ENCODE measurements at places on chromosomes 12 and 14. TPM values are rescaled to one million over a fixed set of nuclear protein-coding genes. Genes with fewer than 3 reads are reported as not detected.

Gene RNASE3
- total RNA-seq = not detected

Gene CCDC63
- total RNA-seq = not detected

Gene PRKD1
- total RNA-seq = 3.1 TPM

Gene ELK3
- total RNA-seq = 7.6 TPM

Gene MYRFL
- total RNA-seq = not detected

Gene ZNF385A
- total RNA-seq = 3.5 TPM

Gene KRT5
- not detected for total RNA-seq

GRCh38 chr14:75220156-75220555, 43.7 kb upstream of the TMED10 start:
- DNase-seq = no peak

DNA sequence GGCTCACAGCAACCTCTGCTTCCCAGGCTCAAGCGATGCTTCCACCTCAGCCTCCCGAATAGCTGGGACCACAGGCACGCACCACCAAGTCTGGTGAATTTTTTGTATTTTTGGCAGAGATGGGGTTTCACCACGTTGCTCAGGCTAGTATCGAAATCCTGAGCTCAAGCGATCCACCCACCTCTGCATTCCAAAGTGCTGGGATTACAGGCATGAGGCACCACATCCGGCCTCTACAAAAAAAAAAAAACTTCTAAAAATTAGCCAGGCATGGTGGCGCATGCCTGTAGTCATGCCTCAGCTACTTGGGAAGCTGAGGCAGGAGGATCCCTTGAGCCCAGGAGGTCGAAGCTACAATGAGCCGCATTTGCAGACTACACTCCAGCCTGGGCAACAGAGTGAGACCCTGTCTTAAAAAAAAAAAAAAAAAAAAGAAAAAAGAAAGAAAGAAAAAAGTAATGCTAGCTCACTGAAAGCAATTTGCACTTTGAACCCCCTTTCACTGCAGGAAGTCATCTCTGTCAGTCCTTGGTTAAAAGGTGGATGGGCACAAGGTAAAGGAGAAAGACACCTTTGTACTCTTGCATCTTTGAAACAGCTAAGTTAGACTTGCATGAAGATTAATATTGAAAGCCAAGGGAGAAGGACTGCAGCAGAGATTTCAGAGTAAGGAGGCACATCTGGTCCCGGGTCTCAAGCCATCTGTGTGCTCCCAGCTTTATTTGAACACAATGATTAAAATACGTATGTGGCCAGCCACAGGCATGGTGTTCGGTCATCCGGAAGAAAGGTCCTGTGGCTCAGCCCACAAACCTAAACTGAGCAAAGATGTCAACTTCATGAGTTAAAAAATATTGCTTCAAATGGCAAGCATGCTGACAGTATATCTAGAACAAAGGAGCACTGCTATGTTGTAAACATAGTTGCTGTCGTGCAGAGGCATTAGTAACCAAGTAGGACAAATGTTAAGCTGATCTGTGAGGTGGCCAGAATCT, 103.8 kb upstream of the HMGA2 start:
- DNase-seq = no peak

DNA sequence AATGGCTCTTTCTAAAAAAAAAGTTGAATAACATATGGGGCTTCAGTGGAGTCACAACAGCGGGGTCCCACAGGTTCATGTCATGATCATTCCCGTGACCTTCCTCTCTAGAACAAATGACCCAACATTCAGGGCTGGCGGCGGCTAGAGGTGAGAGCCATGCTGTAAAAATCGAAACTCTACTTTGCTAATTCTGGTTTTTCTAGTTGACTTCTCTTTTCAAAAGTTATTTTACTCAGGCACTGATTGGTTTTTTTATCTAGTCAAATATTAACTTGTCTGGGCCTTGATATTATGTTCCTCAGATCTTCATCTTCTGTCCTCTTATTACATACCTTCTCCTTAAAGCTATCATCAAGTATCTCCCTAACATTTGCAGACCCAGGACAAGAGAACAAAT, 402.9 kb upstream of the SOX5 start:
- DNase-seq = no peak

- DNase-seq = no peak
These were observed 22.0 kb upstream of the TSPAN9 start for GRCh38 chr12:3055026-3055703.

GRCh38 chr12:20144341-20144740, 224.0 kb upstream of the PDE3A start:
- DNase-seq = no peak

DNA sequence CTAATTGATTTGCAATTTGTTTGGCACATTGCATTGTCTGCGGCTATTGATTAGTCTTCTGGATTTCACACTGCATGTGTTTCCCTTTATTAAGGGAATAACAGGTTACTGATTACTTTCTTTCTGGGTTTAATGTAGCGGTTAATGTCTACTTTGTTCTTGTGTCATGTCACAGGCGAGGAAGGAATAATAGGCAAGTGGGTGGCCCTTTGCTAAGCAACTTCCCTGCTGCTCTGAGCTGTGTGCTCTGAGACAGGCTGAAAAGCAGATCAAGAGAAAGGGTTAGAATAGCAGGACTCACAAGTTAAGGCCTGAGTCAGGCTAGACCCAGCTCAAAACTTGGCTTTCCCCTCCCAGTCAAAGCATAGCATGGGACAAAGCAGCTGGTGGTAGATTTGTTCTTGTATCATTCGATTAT, 77.2 kb downstream of the NKX2-1 start:
- DNase-seq = no peak

DNA sequence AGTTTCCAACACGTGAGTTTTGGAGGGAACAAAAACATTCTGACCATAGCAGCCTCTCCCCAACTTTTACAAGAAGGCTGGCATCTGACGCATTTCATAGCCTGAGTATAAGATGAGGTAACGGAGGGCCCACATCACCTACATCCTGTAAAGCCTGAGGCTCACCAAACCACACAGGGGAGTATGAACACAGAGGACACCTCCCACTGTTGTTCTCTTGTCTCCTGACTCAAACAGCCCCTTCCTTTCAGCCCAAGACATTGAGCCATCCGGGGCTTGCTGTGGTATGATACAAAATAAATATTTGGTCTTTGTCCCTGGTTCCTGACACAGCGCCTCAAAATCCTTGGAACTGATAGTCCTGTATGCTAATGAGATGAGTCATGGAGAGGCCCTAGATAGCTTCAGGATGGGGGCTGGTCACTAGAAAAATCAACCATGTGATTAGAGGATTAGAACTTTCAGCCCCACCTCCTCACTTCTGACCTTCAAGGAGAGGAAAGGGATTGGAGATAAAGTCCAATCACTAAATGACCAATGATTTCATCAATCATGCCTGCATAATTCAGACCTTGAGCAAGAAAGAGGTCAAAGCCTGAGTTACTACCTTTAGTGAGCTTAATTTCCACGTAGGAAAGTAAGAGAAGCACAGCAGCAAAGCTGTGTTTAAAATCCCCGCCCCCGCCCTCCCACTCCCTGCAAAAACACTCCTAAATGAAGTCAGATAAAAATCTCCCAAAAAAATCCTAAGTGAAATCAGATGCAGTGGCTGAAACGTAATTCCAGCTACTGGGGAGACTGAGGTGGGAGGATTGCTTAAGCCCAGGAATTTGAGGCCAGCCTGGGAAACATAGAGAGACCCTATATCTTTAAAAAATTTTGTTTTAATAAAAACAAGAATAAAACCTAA, 236.4 kb downstream of the PCNX1 start:
- no peak for DNase-seq

DNA sequence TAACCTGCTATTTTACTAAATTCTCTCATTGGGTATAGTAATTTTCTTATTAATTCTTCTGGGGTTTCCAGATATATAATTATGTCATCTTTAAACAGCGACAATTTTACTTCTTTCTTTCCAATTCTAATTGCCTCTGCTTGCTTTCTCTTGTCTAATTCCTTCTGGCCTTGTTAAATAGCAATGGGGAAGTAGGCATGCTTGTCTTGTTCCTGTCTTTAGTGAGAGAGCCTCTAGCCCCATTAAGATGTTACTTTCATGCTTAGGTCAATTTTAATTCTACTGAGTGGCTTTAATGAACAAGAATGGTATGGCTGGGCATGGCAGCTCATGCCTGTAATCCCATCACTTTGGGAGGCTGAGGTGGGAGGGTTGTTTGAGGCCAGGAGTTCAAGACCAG, 31.7 kb downstream of the LRTM2 start:
- DNase-seq = no peak

- no peak for DNase-seq
These were observed 985.7 kb upstream of the FBXO33 start for GRCh38 chr14:40417777-40418401.

DNA sequence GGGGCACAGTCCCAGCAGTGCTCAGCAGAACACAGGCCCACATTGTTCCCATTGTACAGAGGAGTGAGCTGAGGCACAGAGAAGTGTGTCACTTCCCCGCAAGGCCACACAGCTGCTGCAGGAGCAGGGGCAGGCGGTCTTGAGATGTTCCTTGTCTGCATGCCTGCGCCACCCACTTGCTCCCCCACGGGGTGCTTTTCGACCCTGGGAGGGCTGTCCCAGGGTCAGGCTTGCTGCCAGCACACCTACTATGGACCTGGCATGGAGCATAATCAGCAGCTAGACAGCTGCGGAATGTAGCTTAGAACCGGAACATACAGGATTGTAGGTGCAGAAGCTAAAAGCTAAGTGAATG, 7.8 kb upstream of the EP400 start:
- DNase-seq = no peak

DNA sequence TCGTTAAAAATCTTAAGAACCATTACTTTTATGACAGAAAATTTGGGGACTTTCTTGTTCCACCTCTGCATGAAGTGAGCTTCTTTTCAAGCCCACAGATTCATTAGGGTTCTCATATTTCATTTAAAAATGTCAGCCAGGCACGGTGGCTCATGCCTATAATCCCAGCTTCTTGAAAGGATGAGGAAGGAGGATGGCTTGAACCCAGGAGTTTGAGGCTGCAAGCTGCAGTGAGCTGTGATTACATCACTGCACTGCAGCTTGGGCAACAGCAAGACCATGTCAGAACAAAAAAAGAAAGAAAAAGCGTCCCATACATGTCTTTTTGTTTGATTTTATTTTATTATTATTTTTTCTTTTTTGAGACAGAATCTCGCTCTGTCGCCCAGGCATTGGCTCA, 43.4 kb upstream of the ATF1 start:
- DNase-seq = no peak

DNA sequence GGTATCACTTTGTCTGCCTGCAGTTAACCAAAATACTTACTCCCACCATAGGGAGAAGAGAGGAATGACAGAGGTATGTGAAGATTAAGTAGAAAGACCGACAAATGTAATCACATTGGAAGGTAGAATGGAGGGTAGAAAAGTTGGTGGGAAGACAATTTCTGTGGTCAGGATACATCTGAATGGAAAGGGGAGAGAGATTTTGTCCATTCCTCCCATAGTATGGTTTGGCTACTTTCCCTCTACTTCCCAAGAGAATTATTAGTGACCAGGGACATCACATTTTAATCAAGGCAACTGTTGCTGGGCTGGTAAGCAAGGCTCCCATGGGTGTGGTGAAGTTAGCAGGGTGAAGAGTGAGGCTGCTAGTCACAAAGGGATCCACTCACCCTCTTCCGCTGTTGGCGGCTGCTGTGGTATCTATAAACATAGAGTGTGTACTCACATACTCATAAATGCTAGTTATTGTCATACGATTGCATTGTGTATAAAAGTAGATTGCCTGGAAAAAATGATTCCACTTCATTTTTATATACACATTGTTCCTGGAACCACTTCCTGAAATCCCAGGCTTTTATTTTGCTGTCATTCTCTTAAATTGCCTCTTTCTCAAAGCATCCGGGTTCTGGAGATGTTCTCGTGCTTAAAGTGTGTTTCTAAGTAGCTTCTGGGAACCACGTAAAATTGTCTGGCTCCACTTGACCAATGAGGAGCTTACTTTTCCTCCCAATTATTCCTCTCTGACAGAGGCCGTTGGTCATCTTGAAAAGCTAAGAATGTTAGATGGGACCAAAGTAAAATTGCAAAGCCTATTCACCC, 413.1 kb downstream of the ZFP36L1 start:
- peak; percentile 82 for DNase-seq

- DNase-seq = no peak
These were observed 171.2 kb downstream of the CCDC59 start for GRCh38 chr12:82187011-82187410.

- no peak for DNase-seq
These were observed 33.8 kb downstream of the CCDC92 start for GRCh38 chr12:123938679-123939480.

DNA sequence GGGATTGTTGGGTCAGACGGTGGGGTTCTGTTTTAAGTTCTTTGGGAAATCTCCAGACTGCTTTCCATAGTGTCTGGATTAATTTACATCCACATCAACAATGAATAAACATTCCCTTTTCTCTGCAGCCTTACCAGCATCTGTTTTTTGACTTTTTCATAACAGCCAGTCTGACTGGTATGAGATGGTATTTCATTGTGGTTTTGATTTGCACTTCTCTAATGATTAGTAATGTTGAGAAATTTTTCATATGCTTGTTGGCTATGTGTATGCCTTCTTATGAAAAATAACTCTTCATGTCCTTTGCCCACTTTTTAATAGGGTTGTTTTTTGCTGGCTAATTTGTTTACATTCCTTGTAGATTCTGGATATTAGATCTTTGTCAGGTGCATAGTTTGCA, 140.8 kb upstream of the CNTN1 start:
- no peak for DNase-seq

DNA sequence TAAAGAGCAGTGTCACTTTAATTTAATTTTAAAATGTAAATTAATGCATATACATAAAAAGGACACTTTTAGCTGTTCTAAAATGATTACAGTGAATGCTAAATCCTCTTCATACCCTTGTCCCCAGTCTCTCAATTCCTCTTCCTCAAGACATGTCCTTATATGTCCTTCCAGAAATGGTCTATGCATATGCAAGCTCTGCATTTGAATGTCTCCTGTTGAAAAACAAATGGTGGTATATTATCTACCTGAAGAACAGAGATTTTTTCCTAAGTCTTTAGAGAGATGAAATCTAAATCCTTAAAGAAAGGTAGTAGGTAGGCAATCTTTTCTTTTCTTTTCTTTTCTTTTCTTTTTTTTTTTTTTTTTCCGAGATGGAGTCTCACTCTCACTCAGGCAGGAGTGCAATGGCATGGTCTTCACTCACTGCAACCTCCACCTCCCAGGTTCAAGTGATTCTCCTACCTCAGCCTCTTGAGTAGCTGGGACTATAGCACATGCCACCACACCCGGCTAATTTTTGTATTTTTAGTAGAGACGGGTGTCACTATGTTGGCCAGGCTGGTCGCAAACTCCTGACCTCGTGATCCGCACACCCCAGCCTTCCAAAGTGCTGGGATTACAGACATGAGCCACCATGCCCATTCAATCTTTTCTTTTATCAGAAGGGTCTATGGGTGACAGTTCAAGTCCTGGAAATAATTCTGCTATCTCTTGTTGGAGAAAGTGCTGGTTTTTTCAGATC, 180.5 kb downstream of the PRKCH start:
- DNase-seq = no peak

Measured in mucosa of descending colon (tissue), 3 donors.